ENCODE measurements at places on chromosomes 3 and 15.

GRCh38 chr3:48863122-48863521 is 15.4 kb upstream of the PRKAR2A start:
- no peak for DNase-seq

GRCh38 chr3:12999147-13000140 is 73.8 kb downstream of the IQSEC1 start:
- DNase-seq, result peak; percentile 68

GRCh38 chr15:82168757-82169156 is 93.8 kb downstream of the EFL1 start:
- no peak for DNase-seq

DNA sequence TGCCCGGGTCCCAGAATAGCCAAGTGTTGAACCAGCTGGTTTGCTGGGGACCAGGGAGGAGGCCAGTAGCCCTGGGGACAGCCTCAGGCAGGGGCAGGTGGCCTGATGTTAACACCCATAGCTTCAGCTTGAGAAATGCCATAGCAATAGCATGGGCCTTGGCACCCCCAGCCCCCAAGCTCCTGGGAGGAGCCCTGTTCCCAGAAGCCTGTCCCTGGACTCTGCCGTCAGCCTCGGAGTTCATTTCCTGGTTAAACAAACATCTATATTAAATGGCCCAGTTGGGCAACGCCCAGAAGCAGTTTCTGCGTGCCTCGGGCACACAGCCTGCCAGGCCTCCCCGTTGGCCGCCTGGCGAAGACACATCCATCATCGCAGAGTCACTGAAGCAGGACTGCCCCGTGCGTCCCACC is 58.2 kb downstream of the FGD5 start:
- no peak for DNase-seq

- DNase-seq, result no peak
These were observed 209.5 kb downstream of the SOX2 start for GRCh38 chr3:181921220-181921619.

GRCh38 chr3:71432044-71432975 is 151.2 kb downstream of the FOXP1 start:
- no peak for DNase-seq

DNA sequence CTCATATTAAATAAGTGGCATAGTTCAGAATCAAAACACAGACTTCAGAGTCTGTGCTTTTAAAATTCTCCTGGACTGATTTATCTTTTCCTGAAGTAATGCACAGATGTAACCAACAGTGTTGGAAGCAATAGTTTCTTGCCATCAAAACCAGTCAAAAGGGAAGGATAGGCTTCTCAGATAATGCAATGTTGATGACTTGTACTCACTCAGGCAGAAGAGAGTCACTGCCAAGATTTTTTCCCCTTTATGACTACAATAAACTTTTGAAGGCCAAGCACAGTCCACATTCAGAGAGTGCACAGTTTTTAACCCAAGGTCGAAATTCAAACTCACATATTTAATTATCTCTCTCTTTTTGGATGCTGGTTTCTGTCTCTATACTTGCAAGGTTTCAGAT is 305.0 kb upstream of the SGO1 start:
- no peak for DNase-seq

DNA sequence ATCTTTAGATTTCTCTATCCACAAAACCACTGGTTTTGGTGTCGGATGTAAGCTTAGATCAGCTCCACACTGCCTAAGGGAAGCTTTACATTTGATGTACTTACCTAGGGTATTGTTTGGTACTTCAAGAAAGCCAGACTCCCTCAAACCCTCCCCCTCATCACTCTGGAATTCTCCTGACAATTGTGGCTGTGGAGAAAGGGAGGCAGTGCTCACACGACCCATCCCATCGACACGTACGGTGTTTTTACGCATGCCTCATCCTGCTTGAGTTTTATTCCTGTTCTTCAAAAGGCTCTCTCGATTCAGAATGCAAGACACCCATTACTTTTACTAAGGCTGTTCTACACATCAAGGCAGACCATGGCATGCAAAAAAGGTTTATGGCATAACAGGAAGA is 67.3 kb upstream of the ONECUT1 start:
- no peak for DNase-seq

- no peak for DNase-seq
These were observed 189.7 kb upstream of the GBE1 start for GRCh38 chr3:81951106-81951505.

- no peak for DNase-seq
These were observed 20.7 kb downstream of the ZSCAN2 start for GRCh38 chr15:84621358-84621979.

GRCh38 chr3:27632431-27633223 is 89.5 kb downstream of the EOMES start:
- peak; percentile 12 for DNase-seq

GRCh38 chr3:176870451-176870850 is 326.8 kb downstream of the TBL1XR1 start:
- DNase-seq, result no peak

DNA sequence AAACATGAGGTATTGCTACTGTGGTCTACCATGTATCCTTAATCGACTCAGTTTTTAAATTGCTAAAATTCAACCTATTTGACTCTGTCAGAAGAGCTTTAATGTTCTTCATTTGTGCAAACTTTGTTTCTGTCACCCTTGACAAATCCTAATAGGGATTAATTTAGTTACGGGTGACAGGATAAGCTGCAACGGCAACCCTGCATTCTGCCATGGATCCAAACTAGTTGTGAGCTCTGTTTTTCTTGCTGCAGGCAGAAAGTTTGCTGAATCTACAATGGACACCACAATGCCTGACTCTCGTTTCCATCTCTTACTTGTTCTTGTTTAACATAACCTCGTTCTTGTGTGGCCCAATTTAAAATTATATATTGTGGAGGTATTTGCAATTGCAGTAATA is 352.3 kb downstream of the ROBO2 start:
- no peak for DNase-seq

DNA sequence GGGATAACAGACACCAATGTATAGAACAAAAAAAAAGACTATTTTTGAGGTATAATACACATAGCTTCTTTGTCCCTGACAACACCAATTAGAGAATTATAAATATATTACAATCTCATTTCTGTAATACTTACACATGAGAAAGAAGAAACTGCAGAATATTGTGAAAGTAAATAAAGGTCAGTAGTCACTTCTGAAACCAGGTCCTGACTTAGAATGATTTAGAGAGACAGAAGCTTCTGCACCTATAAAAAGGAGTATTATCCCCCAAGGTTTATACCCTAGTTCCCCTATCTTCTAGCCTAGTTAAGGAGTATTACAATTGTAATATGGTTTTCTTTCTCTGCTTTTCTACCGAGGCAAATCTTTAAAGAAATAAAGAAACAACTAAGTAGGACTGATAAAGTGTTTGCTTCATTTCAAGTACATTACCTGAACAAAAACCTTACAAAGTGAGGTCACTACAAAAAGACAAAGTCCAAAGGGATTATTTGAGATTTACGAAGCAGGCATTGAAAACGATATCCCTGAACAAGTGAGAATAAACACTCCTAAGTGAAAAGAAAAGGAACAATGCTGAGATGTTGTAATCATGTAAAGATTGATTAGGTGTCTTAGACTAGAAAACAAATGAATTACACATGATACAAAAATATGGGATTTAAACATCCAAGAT is 103.0 kb downstream of the GBE1 start:
- DNase-seq, result no peak

GRCh38 chr15:101000271-101000681 is 81.1 kb downstream of the LRRK1 start:
- no peak for DNase-seq

- DNase-seq, result no peak
These were observed 557.4 kb downstream of the CADM2 start for GRCh38 chr3:85516146-85516545.

DNA sequence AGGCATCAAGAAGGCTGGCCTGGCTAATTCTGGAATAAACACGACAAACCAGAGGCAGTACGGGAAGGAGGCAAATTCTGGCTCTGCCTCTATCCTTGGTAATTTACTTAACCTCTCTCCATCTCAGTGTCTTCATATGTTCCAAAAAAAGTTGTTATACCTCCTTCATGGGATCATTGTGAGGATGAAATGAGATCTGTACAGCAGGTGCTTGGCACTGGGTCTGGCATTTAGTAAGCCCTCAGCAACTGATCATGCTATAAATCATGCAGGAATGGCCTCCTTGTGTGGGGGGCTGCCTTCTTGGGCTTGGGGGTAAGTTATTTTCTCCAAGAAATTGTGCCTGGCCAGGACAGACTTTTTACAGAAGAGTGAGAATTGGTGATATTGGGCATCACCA is 38.3 kb upstream of the TRA2B start:
- no peak for DNase-seq

GRCh38 chr3:24197809-24198208 is 252.7 kb downstream of the NR1D2 start:
- DNase-seq, result no peak

DNA sequence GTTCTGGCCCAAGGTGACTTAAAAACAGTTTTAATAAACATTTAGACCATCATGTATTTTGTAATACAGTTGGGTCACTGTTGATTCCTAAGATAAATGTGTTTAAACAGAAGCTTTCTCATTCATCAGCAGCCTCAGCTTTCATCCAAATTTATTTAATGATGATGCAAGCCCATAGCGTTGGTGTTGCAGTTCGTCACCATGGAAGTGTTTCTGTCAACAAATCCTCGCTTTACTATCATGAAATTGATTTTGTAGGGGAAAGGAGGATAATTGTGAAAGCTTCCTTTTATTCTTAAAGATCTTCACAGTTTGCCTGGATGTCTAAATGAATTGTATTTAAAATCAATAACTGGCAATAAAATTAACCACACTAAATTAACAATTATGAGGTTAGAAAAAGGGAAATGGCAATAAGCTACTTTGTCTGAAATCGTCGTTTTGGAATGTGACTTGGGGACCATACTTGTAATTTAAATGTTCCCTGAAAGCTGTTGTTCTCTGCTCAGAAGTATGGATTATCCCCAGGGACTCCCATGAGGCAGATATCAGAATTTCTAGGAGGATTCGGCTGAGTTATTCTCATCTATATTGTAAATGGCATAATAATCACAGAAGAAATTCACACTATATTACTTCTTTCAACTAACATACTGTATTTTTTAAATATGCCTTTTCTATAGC is 29.0 kb downstream of the CMSS1 start:
- DNase-seq, result no peak

- no peak for DNase-seq
These were observed 5.9 kb downstream of the SH2D7 start for GRCh38 chr15:78098131-78098755.

GRCh38 chr3:196554205-196554604 is 14.1 kb downstream of the WDR53 start:
- peak; percentile 23 for DNase-seq

- no peak for DNase-seq
These were observed 76.3 kb downstream of the CACNA1D start for GRCh38 chr3:53570709-53571108.

DNA sequence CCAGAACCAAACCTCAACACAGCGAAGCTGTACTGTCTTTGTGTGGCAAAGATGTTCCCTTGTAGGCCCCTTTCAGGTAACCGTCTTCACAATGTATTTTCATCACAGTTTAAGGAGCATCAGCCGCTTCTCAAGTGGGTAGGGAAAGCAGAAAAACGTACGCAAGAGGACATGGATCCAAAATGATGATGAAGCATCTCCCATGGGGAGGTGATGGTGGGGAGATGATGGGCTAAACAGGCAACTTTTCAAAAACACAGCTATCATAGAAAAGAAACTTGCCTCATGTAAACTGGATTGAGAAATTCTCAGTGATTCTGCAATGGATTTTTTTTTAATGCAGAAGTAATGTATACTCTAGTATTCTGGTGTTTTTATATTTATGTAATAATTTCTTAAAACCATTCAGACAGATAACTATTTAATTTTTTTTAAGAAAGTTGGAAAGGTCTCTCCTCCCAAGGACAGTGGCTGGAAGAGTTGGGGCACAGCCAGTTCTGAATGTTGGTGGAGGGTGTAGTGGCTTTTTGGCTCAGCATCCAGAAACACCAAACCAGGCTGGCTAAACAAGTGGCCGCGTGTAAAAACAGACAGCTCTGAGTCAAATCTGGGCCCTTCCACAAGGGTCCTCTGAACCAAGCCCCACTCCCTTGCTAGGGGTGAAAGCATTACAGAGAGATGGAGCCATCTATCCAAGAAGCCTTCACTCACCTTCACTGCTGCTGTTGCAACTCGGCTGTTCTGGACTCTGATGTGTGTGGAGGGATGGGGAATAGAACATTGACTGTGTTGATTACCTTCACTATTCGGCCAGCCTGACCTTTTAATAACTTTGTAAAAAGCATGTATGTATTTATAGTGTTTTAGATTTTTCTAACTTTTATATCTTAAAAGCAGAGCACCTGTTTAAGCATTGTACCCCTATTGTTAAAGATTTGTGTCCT is 60.0 kb downstream of the AAGAB start:
- DNase-seq, result no peak

GRCh38 chr3:161148832-161149475 is 43.8 kb upstream of the B3GALNT1 start:
- no peak for DNase-seq
